ENCODE measurements at places on chromosomes 7 and 10.

GRCh38 chr10:93406364-93407145 is 75.6 kb downstream of the MYOF start:
- no peak for DNase-seq

DNA sequence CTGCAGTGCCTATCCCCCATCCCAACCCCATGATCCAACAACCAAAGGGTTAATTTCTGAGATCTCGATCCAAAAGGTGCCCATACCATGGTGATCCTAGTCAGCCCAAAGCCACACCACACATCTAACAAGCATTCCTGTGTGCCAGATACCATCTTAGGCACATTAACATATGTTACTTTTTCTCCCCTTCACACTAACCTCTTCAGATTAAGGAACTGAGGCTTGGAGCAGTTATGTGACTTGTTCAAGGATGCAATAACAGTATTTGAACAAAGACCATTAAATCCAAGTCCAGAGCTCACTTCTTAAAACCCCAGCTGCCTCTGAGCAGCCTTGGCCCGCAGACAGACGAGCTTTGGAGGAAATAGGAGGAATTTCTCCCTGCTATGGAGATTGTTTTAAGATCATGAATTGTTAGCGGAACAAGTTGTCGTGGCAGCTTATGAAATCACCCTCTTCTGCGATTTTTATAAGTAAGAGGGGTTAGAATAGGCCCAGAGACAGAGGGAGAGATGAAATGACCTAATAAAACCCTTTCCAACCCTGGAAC is 327.2 kb downstream of the KCNMA1 start:
- no peak for DNase-seq

DNA sequence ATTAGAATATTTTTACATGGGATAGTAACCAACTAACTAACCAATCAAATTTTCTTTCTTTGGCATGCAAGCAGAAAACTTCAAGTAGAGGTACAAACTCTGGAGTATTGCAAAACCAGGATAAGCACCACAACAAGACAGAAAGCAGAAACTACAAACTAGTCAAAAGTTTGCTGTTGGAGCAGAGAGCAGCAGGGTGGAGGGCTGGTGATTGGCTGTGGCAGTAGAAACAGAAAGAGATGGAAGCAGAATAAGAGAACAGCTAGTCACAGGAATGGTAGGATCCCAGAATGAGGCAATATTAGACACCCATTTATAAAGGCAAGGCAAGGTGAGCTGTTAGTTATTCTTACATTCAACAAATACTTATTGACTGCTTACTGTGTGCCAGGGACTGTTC is 6.8 kb upstream of the MACC1 start:
- DNase-seq, result no peak

- no peak for DNase-seq
Measured at GRCh38 chr7:150567871-150568301, 696 bp downstream of the GIMAP4 start.

DNA sequence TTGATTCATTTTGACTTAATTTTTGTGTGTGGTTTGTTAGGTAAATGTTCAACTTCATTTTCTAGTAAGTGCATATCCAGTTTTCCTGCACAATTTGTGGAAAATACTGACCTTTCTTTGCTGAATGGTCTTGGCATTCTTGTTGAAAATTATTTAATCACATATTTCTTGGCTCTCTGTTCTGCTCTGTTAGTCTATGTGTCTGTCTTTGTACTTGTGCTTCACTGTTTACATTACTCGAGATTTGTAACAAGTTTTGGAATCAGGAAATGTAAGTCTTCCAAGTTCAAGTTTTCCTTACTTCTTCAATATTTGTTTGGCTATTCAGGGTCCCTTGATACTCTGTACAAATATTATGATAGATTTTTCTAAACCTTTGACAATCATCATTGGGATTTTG is 838.2 kb upstream of the POM121L12 start:
- no peak for DNase-seq

DNA sequence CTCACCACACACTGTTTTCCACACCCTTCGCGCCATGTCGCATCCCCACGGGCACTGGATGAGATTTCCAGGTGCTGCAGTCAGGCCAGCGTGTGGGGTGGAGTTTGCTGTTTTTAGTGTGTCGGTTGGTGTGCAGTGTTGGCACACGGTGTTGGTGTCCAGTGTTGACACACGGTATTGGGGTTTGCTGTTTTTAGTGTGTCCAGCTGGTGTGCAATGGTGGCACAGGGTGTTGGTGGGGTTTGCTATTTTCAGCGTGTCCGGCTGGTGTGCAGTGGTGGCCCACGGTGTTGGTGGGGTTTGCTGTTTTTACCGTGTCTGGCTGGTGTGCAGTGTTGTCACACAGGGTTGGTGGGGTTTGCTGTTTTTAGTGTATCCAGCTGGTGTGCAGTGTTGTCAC is 20.1 kb upstream of the PRKAR1B start:
- no peak for DNase-seq

GRCh38 chr7:131052285-131052904 is 275.3 kb upstream of the MKLN1 start:
- no peak for DNase-seq

GRCh38 chr10:95467162-95467599 is 94.0 kb downstream of the SORBS1 start:
- peak; percentile 53 for DNase-seq

DNA sequence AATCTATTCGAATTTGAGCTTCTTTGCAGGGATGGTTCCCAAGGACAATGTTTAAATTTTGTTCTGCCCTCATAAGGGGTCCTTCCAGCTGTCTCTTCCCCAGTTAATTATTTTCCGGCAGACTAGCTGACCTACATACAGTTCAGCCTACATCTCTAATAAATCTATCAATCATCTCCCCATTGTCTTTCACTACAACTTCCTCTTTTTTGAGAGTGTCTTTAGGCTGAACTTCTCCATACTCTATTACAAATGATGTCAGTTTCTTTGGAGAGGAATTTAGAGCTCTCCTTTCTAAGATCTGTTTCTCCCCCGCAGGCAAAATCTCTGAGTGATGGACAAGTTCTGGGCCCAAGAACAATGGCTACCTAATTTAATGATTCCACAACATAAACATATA is 122.2 kb downstream of the PCLO start:
- peak; percentile 80 for DNase-seq

DNA sequence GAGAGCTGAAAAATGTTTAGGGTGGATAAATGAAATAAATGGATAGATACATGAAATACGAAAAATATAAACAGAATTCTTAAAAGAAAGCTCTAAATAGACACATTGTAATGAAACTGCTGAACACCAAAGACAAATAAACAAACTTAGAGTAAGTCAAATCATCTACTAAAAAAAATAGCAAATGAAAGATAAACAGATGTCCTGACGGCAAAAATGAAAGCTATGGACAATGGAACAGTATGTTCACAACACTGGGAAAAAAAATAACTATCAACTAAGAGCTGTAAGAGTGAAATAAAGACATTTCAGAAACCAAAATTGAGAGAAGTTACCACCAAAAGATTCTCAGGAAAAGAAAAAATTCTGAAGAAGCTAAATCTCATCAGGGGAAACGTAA is 106.1 kb downstream of the SGMS1 start:
- DNase-seq, result no peak

- DNase-seq, result no peak
Measured at GRCh38 chr7:17021205-17021604, 139.4 kb upstream of the AGR3 start.

DNA sequence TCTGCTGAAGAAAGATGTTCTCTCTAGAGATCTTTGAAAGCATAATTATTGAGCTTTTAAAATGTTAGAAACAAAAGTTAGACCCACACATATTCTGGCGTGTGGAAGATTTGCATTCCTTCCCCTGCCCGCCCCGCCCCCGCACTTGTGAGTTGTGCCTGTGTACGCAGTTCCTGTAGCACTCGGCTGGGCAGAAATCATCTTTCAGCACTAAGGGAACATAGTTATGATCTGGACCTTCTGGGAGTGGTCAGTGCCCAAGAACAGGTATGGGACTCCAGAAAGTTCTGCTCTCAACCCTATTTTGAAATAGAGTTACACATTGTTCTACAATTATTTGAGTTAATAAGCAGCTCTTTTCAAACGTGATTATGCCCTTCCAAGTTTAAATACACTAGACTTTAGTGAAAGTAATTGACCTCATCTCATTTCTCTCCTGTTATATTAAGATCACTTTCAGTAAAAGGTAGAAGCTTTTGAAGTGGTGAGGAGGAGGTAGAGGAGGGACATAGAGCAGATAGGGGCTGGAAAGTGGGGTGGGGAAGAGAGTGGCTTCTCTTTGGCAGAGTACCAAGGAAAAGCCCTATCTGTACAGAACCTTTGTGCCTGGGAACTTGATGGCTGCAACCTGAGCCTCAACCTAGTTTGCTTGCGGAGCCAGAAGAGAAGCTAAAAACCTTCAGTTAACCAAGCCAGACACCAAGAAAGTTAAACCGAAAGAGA is 5.7 kb downstream of the BLVRA start:
- peak; percentile 26 for DNase-seq

GRCh38 chr7:131797841-131798240 is 241.4 kb upstream of the PODXL start:
- DNase-seq, result no peak
